Chondrocyte (in vitro differentiated cells): ENCODE measurements at places on chromosomes 6 and 20.
A peak's percentile ranks its signal among the peaks of the same experiment; 100 is the strongest.

DNA sequence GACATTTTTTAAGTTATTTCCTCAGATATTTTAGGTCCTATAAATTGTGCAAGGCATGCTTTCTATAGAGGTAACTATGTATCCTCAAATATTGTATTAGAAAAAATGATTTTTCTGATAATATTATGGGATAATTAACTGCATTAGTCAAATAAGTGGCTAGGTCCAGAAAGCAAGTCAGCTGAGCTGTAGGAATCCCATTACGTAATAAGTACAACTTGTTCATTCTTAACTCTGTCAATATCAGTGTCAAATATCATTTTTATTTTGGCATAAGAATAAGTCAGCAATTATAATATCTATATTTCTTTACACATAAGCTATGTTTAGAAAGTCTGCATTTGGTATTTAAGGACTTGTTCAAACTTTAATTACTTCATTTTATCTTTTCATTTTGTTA, 830.9 kb upstream of the GJE1 start:
- no peak for DNase-seq

DNA sequence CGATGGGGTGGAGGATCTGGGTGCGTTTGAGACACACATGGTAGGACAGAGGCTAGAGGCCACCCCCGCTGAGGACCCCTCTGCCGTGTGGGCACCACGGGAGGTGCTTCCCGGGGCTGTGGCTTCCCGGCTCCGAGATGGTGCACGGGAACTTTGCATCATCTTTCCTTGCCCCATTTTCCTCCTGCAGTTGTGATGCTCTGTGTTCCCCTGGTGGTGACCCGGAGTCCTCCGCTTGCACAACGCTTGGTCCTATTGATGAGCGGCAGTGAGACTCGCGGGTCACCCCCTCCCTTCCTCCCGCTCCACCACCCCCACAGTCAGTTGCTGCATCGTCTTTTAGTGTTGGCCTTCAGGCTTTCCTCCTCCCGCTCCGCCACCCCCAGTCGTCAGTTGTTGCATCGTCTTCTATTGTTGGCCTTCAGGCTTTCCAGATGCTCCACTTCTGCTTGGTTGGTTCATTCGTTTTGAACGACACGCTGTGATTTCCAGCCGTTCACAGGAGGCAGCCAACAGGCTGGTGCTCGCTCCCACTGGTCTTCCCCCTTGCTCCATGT, 37.3 kb downstream of the PYGB start:
- DNase-seq: peak; percentile 65

DNA sequence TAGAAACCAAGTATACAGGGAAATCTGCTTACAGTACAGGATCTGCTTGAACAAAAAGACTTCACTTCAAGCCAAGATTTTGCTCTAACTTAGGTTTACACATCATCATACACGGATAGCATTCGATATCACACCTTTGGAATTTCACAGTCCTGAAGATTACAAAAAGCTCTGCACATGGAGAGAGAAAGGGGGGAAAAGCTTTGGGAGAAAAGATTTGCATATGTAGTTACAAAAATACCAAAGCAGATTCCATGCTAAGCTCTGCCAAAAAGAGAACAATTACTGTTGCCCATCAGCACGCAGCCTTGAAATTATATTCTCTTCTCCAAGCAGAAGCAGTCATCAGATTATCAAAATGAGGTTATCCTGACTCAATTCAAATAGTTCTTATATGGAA, 62.0 kb downstream of the HIVEP2 start:
- DNase-seq: no peak

DNA sequence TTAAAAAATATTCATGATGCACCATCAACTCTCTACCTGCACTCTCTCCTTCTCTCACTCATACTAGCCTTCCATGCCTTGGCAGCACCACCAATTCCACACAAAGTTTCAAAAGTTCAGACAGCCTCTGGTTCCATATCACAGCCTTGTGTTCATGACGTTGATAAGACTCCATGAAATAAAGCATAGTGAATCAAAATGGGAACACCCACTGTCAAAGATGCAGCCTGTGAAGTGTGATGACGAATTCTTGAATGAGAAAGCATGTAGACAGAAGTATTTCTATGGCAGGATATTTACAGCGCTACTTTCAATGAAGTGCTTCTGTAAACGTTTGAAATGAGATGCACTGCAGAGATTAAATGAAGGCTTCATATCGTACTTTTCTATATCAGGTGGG, 77.3 kb upstream of the FERMT1 start:
- no peak for DNase-seq

GRCh38 chr20:40961686-40962640, 66.7 kb upstream of the TOP1 start:
- DNase-seq: no peak

DNA sequence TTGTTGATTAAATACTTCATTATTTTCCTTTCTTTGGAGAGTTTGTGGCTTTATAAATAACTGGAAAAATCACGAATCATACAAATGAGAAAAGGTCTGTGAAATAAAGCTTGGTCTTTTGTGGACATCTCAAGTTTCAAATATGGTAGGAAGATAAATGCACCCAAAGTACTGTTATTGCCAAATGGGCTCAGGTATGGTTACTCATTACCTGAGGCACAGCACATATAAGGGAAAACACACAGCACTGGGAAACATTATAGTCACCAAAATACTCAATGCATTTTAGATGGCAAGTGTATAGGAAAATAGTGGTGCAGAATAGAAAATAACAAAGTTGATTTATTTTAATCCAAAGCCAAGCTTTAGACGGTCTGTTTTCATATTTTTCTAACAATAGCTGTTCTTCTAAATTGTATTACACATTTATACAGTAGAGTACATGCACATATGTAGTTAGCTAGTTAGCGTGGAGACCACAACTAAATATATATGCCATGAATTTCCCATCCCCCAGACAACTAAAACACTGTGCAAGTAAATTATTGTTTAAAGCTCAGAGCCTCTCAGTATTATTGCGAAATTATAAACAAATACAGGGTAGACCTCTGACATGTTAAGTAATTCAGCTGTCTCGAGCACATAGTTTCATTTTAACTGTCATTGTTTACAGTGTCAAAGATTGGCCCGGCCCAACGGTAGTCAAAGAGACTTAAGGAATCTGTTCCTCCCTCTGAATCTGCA, 336.0 kb downstream of the SYNE1 start:
- DNase-seq: no peak

- no peak for DNase-seq
Measured at GRCh38 chr6:126907996-126908395, 210.5 kb upstream of the RSPO3 start.

- DNase-seq: no peak
Measured at GRCh38 chr6:53309901-53310300, 38.8 kb downstream of the ELOVL5 start.

DNA sequence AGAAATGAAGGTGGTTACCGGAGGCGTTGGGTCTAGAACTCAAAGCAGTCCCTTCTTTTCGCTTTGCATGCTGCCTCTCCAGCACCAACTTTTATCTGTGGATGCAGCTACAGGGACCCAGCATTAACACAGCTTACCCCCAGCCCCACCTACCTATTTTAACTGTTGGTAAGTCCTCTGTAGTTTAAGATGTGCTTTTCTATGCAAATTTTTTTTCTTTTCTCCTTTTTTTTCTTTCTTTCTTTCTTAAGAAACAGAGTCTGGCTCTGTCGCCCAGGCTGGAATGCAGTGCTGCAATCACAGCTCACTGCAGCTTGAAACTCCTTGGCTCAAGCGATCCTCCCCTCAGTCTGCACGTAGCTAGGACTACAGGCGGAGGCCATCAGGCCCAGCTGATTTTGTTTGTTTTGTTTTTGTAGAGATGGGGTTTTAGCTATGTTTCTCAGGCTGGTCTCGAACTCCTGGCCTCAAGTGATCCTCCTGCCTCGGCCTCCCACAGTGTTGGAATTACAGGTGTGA, 6.5 kb upstream of the USP45 start:
- DNase-seq: no peak

- DNase-seq: peak; percentile 82
Measured at GRCh38 chr20:25309395-25310267, 61.7 kb downstream of the PYGB start.

GRCh38 chr6:152378169-152378568, 259.0 kb downstream of the SYNE1 start:
- no peak for DNase-seq

DNA sequence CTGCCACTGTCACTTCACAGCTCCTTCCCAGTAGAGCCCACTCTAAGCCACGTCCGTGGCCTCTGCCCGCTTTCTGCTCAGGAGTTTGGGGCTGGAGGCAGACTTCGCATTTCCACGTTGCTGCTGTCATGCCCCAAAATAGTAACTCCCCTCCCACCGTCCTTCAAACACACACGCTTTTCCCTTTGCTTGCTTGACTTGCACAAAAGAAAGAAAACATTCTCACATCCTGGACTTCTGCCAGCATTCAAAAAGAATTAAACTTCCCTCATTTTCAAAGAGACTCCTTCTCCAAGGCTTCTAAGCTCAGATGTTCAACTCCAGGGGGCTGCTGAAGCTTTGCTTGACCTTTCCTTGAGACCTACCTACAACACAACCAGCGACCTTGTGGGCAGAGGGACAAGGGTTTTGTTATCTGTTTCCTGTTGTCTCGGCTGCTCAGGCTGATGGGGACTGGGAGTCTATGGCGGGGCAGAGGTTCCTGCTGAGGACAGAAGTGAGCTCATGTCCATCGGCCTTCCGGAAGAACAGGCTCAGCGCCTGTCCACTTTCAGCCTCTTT, 263.8 kb upstream of the FOXQ1 start:
- DNase-seq: no peak

DNA sequence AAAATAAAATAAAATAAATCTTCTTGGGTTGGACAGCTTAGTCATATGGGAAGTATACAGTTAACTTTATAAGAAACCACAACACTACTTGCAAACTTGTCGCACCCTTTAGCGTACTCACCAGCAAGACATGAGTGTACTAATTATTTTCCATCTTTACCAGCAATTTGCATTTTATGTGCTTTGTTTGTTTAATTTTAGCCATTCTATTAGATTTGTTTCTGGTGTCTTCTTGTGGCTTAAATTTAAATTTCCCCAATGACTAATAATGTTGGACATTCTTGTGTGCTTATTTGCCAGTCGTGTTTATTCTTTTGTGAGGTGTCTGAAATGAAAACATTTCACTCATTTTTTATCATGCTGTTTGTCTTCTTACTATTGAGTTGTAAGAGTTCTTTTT, 1172.2 kb upstream of the CITED2 start:
- DNase-seq: no peak

- no peak for DNase-seq
Measured at GRCh38 chr6:48135323-48136084, 24.5 kb upstream of the PTCHD4 start.

GRCh38 chr20:56400001-56400640, 7.7 kb downstream of the CSTF1 start:
- DNase-seq: no peak

DNA sequence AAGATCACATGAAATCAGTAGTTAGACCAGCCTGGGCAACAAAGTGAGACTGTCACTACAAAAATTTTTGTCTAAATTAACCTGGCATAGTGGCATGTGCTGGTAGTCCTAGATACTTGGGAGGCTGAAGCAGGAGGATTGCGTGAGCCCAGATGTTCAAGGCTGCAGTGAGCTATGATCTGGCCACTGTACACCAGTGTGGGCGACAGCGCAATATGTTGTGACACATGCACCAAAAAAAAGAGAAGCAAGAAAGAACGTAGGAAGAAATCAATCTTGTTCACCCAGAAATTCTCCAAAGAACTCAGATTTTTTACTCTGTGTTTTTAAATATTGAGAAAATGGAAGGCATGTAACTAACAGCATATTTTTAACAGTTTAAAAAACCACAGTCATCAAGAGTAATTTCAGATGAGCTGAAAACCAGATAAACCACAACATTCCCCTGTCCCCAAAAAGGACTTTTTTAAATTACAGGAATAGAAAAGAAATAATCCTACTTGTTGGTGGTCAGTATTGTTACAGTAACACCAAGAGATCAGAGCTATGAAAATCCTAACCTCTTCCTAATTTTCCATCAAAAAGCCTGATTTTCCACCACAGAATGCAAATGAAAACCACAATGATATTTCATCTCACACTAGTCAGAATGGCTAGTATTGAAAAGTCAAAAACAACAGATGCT, 240.2 kb downstream of the KHDC1L start:
- DNase-seq: no peak

DNA sequence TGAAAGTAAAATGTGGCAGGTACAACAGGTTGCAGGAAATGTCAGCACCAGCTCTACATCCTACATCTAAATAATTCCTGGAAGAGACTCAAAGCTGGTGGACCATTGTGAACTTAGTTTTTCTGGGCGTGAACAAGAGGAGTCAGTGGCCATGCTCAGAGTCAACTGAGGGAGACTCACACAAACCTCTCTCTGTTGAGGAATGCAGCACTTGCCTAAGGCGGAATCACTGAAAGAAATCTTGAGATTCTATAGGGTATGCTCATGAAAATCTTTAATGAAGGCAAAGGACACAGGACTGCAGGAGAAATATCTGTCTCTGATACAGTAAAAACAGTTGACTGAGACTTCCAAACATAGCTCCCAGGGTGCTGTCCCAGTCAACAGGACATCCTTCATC, 22.5 kb downstream of the SLC17A4 start:
- no peak for DNase-seq

DNA sequence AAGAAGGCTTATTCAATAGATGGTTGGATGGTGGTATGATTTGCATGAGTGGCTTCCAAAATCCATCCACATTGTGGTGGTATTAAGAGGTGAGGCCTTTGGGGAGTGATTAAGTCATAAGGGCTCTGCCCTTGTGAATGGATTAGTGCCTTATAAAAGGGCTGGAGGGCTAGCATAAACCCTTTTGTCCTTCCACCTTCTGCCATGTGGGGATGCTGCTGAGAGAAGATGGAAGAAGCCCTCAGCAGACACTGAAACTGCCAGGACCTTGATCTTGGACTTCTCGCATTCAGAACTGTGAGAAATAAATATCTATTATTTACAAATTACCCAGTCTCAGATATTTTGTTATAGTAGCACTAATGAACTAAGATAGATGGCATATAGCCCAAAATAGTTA, 27.8 kb upstream of the SRPK1 start:
- DNase-seq: no peak

DNA sequence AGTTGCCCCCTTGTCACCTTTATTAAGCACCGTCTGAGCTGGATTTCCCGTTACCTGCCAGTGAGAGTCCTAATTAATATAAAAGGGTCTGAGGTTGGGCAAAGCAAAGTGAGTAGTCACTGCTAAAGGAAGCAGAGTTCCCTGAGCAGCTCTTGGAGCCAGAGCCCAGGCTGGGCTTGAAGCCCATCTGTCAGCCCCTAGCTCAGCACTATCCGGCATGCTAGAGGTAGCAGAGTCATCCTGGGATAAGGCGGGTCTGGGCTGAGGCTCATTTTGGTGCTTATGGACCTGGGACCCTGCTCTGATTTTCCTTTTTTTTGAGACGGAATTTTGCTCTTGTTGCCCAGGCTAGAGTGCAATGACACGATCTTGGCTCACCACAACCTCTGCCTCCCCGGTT, 46.2 kb downstream of the ADNP start:
- DNase-seq: peak; percentile 22

- DNase-seq: no peak
Measured at GRCh38 chr20:48422242-48422960, 405.4 kb downstream of the PREX1 start.

DNA sequence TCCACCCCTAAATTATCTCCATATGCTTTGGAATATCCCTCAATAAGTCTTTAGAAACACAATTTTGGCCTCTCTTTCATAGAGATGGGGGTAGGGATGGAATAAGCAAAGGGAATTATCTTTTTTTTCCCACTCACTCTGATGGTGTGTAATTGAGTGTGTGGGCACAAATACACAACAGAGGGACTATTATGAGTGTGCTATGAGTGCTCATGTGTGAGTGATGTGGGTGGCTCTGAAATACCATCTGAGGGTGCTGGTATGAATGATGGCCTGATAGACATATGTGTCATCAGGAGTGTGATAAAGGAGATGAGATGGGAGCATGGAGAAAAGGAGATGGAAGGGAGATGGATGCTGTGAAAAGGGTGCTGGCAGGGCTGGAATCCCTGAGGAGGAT, 35.6 kb downstream of the GSS start:
- no peak for DNase-seq
